ENCODE measurements at places on chromosomes 2 and 18.
A peak's percentile ranks its signal among the peaks of the same experiment; 100 is the strongest.

DNA sequence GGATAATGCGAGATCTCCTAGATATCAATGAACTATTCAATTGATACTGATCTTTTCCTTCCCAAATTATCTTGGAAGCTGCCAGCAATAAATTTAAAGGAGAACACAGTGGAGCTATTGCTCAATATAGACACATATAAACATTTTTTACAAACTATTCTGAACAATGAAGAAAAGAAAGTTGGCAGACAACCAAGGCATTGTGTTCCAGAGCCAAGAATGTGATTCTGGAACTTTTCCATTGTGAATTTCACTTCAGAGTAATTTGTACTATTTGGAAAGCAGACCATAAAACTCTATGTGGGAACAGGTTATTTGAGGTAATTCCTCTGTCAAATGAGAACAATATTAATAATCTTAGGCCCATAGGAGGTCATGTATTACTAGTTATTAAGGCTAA, 588.2 kb downstream of the IRS1 start:
- no peak for DNase-seq

DNA sequence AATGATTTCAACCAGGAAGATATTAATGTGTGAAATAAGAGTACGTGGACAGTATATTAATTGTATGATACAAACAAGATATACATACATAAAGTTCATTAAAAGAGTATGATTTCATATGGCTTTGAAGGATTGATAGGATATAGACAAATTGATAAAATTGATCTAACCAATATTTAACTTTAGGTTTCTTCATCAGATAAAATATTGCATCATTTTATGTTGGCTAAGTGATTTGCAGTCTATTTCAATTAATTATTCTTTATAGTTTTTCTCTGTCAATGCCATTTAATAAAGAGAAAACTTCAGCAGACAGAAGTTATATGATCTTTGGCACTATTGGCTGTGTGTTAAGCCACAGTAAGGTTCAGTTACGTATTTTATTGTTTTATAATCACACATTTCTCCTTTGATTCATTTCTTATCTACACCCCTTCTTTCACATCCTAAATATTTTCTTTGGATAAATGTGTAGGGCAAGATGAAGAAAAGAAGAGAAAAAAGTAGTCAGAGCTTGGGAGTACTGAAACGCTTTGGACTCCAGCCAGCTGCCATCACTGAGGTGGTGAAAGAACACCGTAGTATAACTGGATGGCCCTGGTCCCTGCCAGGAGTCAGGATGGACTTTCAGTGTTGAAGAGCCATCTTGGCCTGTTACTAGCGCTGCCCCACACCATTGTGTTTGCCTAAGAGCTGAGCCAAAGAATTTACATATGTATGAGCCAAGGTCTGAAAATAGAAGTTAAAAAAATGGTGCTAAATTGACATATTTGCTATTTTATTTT, 9.8 kb upstream of the CPS1 start:
- DNase-seq: no peak

- DNase-seq: no peak
Observed at GRCh38 chr18:9401176-9401575, 66.6 kb downstream of the TWSG1 start.

DNA sequence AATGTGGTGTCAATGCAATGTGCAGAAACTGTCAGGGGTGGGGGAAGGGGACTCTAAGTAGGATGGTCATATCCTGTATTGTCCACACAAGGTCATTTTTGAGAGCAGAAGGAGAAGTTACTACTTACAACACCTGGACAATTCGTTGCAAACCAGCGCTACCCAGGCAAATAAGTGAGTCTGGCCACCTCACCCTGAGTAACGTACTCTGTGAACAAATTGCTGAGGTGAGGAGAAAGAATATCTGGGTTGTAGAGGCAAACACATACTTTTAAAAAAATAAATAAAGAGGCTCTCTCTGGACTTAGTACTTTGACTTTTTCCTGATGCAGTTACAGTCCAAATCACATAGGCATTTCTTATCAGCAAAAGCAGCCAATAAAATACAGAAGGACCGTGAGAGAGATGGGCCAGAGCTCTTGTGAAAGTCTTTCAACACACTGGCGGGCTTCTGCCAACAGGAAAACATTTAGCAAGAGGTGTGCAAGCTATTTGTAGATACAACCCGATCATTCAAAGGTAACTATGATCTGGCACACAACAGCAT, 268.2 kb upstream of the ID2 start:
- no peak for DNase-seq

GRCh38 chr18:31451625-31452024, 4.1 kb downstream of the DSG3 start:
- DNase-seq: no peak

- DNase-seq: peak; percentile 13
Observed at GRCh38 chr2:152336119-152336853, 1.3 kb downstream of the FMNL2 start.

GRCh38 chr18:45652303-45653080, 37.2 kb downstream of the SLC14A2 start:
- no peak for DNase-seq

GRCh38 chr2:85954590-85955458, 66.0 kb upstream of the ST3GAL5 start:
- no peak for DNase-seq

DNA sequence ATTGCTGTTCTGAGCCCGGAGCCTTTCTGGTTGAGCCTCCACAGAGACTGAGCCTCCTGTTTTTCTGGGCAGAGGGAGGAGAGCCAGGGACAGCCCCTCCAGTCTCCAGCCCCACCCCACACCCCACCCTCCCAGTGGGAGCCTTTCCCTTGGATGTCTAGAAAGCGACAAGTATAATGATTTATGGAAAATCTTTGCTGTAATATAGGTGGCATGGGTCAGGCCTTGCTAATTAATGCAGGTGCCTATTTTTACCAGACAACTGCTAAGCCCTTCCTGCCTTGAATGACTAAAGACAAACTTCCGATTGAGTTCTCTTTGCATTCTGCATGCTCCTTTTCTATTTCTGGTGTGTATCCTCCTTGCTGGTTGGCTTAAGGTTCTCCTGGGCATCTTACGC, 43.1 kb downstream of the MERTK start:
- DNase-seq: no peak

GRCh38 chr2:207061181-207061580, 104.6 kb downstream of the KLF7 start:
- DNase-seq: no peak

DNA sequence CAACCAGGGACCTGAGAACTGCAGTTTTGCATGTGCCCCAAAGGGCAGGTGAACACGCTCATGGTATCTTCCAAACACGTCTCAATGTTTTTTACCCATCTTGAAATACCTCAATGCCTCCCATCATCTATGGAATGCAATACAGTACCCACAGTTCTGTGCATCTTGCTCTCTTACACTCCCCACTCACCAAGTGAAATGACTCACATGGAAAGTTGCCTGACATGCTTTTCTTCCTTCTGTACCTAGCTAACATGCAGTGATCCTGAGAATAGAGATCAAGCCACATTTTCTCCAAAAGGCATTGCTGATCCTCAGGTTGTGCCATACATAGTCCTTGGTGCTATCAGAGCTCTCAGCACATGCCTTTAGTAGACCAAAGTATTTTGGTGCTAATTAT, 373.9 kb downstream of the GPD2 start:
- DNase-seq: no peak

DNA sequence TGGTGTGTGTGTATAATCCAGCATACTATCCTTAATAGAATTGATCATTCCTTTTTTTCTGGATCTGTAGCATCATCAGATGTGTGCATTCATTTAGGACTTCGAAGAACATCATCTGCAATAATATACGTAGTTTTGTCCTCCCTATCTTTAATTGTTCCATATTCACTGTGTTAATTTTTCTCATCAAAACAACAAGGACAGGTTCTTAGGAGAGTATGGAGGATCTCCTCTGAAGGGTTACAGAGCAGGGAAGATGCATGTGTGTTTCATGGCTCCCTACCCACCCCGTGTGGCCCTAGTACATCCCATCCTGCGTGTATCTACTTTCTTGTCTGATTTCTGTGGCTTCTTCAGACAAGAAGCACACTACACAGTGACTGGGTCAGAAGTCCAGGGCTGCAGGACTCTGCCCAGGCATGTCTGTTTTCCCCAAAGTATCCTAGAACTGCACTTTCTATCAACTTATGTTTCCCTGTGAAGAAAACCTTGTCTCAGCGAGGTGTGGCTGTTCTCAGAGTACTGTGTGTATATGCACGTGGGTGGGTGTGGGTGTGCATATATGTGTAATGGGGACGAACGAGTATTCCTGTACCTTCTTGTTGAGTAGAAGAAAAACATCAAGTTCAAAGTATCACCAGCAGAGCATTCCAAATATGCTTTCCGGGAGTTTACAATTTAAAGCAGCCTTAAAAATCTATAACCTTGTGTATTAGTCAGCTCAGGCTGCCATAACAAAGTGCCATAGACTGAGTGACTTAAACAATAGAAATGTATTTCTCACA, 220.4 kb upstream of the FOSL2 start:
- DNase-seq: no peak

DNA sequence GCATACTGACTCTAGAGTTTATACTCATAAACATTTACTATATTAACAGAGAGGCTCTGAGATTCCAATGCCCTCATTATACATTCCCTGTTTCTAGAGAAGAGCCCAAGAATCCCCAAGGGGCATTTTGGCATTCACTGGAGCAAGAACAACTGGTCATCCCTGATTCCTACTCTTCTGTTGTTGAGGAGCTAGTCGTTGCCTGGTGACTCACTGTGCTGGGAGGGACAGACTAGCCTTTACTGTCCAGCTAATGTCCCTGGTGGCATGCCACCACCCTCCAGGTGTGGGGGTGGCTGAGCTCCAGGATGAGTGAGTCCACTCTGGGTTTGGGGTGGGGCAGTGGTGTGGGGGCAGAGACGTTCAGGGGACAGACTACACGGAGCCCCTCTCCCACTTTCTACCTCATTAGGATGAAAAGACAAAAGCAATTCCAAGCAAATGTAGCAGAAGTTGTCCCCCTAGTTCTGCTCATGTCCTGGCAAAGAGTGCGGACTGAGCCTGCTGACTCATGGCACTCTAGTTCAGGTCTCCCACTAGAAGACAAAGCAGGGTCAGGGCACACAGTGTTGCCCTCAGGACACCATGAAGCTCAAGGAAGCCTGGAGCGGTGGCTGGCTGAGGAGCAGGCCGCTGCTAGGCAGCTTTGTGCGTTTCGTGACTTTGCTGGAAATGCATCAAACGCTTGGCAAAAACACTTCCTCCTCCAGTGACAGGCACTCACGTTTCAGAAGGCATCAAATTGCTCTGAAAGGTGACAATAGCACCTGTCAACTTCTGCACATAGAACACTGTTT, 49.4 kb downstream of the RHOB start:
- DNase-seq: no peak

DNA sequence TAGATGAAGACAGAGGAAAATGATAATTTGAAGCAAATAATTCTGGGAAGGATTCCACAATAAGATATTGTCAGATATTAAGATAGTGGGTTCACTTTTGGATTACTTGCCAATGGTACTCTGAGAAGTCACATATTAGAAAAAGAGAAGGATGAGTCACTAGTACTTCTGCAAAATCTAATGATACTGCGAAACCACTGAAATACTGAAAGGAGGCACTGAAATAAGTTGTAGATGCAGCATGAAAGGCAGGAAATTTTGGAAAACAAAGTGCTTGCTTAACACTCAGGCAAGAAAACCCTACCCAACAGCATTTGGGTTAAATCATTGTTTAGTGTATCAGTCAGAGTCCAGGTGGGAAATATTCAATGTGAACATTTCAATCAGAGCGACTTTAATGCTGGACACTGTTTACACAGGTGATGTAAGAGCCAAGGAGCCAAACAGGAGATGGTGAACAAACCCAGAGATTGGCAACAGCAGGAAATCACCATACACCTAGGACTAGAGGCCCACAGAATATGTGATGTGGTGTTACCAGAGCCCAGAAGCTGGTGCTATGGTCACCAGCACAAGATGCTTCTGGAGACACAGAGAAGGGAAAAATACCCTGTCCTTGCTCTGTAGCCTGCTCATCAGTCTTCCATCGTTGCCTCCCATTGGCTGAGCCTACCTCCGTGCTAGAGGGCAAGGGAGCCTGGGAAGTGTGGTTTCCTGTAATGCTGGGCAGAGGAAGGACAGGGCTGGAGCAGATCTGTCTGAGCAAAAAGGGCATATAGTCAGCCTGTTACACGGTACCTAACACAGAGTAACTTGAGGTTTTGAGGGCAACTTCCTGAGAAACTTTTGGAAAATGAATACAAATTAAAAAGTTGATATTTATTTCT, 204.7 kb upstream of the ITGA4 start:
- DNase-seq: no peak

DNA sequence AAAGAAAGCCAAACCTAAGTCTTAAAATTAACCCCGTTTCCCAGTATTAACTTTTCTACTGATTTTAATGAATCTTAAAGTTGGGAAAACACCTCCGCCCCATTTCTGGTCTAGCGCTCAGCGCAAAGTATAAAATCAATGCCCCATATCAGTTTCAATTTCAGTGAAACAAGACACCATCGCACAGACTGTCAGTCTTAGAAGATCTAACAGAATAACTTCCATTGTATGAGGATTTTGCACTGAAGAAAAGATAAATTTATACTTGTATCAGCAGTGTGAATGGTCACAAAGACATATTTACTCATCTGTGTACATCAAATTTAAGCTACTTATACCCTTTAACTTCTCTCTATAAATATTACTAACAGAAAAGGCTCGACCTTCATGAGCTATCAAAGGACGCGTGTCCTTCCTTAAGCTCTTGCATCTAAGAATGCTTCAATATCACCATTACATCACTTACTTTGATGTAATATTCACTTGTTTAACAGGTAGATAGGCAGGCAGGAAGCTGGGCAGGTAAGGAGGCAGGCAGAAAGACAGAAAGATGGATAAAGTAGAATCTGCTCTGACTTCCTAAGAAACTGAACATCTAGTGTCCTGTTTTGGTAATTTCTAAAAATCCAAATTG, 183.0 kb downstream of the TCF4 start:
- DNase-seq: no peak
